Erythroblast (primary cell): ENCODE measurements at places on chromosomes 12 and 14.

GRCh38 chr14:105495101-105495989 lies 4.3 kb downstream of the TEDC1 start:
- DNase-seq = no peak

DNA sequence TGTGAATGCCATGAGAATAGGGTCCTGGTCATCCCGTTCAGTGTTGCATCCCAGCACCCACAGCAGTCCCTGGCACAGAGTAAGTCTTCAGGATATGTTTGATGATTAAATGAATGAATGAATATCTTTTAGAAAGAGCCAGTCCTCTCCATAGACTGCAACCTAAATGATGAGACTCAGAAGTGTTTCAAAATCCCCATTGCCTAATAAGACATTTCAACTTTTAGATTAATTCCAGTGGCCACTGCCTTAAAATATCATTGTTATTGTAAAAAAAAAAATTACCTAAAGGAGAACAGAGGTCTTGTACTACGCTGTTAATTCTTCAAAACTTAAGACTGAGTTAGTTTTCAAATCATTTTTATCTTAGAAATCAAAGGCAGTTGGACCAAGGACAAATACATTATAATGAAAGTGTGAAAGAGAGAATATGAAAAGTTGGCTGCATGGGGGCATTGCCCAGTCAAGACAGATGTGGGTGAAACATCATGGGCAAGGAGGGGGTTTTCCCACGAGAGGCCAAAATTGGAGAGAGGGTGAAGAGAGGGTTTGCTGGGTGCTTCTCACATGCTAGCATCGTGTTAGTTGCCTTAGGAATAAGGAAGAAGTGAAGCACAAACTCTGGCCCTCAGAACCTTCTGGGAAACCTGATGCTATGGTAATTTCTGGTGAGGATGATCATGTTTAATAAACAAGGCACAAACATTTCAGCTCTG lies 26.3 kb upstream of the CPM start:
- DNase-seq = no peak

GRCh38 chr12:69272511-69272910 lies 33.1 kb downstream of the CPSF6 start:
- no peak for DNase-seq

DNA sequence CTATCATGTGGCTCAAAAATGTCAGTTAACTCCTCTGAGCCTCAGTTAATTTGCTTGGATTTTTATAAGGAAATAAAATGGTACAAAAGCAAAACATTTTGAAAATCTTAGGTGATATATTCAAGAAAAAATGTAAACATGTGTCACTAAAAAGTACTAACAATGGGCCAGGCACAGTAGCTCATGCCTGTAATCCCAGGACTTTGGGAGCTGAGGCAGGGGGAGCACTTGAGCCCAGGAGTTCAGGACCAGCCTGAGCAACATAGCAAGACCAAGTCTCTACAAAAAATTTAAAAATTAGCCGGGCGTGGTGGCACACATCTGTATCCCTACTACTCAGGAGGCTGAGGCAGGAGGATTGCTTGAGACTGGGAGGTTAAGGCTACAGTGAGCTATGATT lies 25.7 kb downstream of the AQP6 start:
- no peak for DNase-seq

- DNase-seq = no peak
These were observed 265.5 kb upstream of the PRKD1 start for GRCh38 chr14:30193101-30193500.

DNA sequence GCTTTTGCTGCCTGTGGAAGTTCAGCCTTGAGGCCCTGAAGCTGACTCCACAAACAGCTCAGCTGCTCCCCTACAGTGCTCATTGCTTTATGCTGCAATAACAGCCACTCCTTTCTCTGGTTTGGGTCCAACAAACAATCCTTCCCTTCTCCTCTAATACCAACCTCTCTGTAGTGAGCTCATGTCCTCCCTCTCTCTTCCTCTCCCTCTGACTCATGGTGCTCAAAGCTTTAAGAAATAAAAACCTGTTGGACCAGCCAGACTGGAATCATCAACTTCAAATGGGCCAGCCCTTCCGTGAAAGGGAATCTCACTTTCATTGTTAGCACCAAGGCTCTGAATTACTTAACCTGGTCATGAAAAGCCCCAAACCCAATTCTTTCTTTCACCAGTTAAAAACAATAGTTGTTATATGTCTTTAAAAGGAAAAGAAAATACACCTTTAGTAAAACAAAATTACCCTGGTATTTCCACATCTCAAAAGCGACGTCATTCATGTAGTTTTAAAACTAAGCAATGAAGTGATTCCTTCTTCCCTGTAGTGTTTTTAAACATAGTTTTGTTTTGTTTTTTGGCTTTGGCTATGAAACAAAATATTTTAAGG lies 126.4 kb downstream of the DUSP6 start:
- DNase-seq = no peak
